ENCODE measurements at places on chromosomes 2 and 18.

- DNase-seq = no peak
Measured at GRCh38 chr18:73511771-73512503, 635.7 kb downstream of the FBXO15 start.

DNA sequence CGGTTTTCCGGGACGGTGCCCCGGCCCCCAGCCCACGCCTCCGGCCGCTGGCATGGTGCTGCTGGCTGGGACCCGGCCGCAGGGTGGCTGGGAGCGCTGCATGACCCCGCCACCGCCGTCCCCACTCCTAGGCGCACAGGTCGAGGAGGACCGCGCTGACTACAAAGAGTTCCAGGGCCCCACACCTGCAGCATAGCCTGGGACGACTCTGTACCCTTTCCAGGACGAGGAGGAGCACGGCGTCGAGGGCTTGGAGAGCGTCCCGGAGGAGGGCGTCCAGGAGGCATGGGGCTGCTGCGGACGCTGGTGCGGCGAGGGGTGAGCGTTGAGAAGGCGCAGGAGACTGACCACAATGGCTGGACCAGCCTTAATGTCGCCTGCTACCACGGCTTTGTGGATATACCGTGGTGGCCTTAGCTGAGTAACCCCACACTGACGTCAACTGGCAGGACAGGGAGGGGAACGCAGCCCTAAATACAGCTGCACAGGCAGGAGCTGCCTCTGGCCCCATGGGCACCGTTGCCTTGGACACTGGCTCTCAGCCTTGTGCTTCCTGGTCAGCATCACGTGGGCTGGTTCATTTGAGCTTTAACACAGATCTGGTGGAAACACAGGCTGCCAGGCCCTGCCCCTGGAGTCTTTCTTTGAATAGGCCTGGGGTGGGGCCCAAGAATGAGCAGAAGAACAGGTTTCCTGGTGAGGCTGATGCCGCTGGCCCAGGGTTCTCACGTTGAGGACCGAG lies 40.9 kb upstream of the TRIM43B start:
- DNase-seq = no peak

GRCh38 chr18:13621446-13621849 lies 104.9 kb downstream of the FAM210A start:
- DNase-seq = no peak

DNA sequence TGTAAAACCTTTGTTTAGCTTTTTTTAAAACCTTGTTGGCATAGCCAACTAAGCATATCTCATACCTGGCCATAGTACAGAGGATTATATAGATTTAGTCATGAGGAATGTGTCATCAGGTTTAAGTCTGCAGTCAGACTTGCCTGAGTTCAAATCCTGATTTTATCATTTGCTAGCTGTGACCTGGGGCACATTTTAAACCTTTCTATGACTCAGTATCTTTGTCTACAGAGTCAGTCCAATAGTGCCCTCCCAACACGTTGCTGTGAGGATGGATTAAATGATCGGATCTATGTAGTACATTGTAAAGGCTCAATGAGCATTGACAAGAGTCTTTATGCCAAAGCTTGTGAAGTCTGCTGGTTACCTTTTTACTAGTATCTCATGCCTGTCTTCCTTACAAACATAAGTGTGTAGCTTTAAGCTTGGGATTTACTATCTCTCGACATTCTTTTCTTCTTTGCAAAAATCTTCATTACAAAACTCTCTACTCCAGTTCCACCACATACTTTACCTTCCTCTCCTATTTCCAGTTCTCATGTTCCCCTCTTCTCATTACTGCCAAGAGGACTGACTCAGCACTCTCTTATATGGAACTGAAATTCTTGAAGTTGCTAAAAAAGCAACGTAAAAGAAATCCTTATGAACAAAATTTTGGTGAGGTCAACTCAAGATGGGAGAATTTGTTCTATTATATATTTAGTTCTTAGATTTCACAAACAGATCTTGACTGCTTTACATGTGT lies 68.1 kb upstream of the RBMS1 start:
- DNase-seq = no peak

DNA sequence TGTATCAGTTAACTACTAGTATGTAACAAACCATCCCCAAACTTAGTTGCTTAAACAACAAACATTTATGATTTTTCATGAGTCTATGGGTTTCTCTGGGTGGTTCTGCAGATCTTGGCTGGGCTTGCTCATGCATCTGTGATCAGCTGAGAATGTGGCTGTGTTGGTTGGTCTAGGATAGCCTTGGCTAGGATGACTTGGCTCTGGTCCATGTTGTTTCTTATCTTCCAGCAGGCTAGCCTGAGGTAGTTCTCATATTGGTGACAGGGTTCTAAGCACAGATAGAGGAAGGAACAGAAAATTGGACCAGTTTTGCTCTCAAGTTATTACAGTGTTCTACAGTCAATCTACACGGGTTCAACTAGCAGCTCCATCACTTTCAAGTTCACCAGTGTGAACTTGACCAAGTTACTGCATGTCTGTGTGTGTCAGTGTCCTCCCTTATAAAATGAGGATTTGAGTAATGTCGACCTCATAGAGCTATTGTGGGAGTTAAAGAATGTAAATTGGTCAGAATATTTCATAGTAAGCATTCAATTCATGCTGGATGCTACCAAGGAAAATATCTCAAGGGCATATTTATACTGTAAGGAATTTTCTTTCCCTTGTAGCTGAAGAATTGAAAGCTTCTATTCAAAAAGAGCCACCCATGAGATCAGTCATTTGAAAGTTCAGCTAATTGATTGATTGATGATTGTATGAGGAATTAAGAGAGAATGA lies 65.3 kb downstream of the MYO3B start:
- no peak for DNase-seq

DNA sequence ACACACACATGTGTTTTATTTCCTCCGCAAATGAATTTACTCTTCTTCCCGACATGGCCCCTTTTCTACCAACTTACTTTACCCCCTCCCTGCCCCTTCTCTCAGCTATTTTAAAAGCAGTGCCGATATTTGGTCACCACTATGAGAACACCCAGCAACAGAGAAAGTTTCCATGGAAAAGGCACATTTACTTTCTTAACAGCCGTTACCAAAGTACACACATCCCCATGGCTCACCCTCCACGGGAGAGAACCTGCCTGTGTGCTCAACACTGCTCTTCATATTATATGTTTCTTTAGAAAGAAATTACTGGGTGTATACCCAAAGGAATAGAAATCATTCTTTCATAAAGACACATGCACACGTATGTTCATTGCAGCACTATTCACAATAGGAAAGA lies 714.4 kb downstream of the DCDC2C start:
- DNase-seq = no peak

GRCh38 chr18:21900605-21901352 lies 160.2 kb downstream of the MIB1 start:
- DNase-seq = no peak

Measured in effector CD4-positive, alpha-beta T cell (primary cell).